ENCODE measurements at places on chromosomes 6 and 20.

- no peak for DNase-seq
These were observed 541.3 kb upstream of the MARCKS start for GRCh38 chr6:113315879-113316278.

DNA sequence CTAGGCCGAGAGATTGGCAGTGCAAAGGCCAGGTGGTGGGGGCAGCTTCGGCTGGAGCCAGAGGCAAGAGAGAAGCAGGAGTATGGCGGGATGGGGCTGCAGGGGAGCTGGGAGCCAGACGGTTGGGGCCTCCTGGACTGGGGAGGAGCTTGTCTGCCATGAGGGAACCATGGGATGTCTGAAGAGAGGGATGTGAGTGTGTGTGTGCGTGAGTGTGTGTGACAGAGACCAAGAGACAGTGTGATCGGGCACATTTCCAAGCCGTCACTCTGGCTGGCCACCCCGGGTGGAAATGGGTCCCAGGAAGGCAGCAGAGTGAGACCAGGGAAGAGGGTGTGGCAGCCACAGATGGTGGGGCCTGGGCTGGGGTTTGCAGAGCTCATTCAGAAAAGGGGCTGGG is 13.8 kb downstream of the PHACTR3 start:
- DNase-seq = no peak

DNA sequence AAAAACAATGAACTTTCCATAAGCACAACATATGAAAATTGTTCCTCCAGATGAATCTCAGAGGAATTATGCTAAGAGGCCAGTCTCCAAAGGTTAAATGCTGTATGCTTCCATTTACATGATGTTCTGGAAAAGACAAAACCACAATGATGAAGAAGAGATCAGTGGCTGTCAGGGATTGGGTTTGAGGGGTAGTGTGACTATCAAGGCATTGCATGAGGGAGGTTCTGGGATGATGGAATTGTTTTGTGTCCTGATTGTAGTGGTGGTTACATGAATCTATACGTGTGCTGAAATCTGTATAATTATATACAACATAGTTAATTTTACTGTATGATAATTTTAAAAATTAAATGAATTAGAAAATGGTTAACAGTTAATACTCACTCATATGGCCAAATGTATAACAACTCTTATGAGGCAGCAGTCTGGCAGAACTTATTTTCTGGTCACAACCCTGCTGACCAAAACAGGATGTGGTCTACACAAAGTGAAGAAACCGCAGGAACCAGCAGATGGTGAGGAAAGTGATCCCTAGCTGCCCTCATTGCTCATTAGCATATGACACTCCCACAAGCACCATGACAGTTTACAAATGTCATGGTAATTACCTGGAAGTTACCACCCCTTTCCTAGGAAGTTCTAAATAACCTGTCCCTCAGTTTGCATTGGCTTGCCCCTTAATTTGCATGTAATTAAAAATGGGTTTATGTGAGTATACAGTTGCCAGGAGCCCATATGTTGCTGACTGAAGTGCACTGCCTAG is 31.9 kb downstream of the NSFL1C start:
- DNase-seq = peak; percentile 54

- no peak for DNase-seq
These were observed 1.2 kb downstream of the TCFL5 start for GRCh38 chr20:62860391-62860923.

- no peak for DNase-seq
These were observed 318.9 kb upstream of the PLCB4 start for GRCh38 chr20:8749986-8750385.

GRCh38 chr6:158410784-158411183 is 98.5 kb downstream of the TULP4 start:
- no peak for DNase-seq

GRCh38 chr6:16481697-16482399 is 243.5 kb downstream of the GMPR start:
- no peak for DNase-seq

- DNase-seq = no peak
These were observed 125.0 kb downstream of the NFATC2 start for GRCh38 chr20:51417250-51418136.

- no peak for DNase-seq
These were observed 2.9 kb downstream of the ADISSP start for GRCh38 chr20:3764659-3765058.

- peak; percentile 49 for DNase-seq
These were observed 30.0 kb downstream of the PPP1R3G start for GRCh38 chr6:5115168-5115567.

DNA sequence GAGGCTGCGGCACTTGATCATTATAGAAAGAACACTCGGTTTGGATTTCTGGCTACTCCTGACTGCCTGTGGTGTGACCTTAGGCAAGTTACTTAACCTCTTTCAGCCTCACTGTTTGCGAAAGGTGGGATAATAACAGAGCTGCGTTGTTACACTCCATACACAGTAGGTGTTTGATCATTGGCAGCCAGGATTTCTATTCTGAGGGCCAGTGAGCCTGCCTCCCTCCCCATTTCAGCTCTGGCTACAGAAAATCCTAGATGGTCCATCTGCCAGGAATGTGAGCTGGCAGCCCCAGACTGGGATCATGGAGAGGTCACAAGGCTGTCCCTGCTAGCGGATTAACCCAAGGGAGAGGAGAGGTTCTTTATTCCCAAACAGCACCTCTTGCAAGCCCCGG is 2.7 kb downstream of the KCNB1 start:
- no peak for DNase-seq

DNA sequence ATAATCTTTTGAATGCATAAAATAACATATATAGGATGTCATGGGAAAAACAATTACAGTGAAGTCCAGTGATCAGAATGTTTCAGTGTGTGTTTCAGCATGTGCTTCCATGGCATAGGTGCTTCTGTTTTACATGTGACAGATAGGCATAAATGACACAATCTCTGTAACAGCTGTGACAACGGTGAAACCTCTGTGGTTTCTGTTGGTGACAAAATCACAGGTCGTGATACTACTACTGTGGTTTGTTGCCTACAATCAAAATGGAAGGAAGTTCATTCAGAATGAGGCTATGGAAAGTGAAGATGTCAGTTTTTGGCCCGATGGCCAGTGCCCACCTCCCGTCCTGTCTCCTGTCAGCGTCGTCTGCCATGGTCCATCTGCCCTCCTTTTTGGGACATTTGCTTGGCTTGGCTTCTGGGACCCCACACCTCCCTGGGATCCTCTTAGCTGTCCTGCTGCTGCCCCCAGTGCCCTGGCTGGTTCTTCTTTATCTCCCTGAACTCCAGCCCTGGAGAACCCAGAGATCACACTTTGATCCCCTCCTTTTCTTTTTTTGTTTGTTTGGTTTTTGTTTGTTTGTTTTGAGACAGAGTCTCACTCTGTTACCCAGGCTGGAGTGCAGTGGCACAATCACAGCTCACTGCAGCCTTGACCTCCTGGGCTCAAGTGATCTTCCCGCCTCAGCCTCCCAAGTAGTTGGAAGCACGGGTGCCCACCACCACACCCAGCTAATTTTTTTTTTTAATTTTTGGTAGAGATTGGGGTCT is 79.3 kb upstream of the NAA20 start:
- no peak for DNase-seq

DNA sequence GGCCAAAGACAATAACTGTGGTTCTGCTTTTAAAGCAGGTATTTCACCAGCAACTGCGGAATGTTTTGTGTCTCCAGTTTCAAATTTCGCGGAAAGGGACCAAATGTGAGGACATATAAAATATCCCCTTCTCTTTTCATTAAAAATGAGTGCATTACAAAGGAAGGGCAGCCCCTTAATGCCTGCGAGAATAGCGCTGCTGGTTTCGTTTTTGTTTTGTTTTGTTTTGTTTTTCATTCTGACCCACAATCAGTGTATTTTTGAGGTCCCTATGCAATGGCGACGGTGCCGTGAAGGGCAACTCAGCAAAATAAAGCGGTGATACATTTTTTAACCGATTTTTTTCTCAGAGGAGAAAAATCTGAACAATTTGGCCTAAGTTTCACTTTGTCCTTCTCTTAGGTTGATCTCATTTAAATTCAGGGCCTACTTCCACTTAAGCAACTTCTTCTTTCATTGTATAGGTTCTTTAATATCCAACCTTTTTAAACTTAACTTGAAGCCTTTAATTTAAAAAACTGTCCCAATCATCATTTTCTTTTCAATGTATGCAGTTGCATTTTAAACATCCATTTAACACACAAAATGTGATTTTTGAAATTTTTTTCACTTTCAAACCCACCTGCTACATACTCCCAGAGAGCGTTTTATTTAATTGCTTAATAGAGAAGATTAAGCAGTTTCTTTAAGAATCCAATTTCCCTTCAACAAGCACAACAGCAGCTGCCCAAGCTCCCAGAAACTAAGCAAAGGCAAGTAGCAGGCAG is 2.9 kb upstream of the HIVEP2 start:
- DNase-seq = no peak

- DNase-seq = no peak
These were observed 1.0 kb downstream of the OR2J2 start for GRCh38 chr6:29171736-29172135.

- no peak for DNase-seq
These were observed 12.8 kb downstream of the PTPRK start for GRCh38 chr6:128507337-128508310.

DNA sequence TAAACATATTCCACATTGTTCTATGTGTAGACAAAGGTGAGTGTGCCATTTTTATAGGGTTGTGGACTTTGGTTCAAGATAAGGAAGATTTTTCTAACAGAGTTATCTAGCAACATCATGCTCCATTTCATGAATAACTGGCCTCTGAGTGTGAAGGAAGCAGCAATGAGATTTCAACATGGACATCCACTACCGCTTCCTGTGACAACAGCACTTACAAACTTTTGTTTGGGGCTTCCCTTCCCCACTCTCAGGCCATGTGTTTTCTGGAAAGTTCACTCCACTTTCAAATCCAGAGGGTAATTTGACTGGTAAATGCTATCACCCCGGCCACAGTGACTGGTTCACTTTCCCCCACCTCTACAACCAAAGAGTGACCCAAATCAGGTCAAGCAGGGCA is 38.1 kb upstream of the PROKR2 start:
- DNase-seq = no peak

DNA sequence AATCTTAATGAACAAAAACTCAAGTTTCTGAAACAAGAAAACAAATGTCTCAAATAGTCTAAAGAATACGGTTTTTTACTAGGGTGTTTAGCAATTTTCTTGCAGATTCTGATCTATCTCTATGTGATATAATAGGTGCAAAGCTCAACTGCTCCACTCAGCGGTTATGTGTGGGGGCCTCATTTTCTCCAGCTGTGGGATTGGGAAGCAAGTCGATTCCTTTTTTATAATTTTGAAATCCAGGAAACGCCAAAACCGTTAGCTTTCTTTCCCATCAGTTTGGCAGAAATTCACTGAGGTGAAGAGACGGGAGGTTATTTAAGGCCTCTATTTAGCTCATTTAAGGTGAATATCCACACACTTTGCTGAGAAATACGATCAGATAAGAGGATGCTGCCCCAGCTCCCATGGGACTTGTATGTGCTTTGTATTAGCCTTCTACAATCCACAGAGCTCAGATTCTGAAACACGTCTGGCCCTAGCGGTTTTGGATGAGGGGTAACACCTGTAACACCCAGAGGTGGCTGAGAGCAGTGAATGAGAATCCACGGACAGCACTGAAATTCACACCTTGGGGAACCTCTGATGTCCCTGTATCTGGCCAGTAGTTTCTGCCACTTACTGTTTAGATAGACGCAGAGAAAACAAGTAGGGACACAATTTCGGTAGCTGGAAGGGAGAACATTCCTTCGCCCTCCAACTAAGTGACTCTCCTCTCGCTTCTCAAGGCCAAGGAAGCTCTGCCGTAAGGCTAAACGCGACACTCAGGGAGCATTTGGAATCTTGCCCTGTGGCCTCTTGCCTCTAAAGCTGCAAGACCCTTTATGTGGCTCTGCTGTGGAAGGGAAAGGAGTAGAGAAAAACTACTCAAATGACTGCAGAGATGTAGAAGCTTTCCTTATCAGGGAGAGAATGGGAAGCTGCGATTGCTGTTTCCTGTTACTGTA is 6.5 kb upstream of the BCAS4 start:
- no peak for DNase-seq

DNA sequence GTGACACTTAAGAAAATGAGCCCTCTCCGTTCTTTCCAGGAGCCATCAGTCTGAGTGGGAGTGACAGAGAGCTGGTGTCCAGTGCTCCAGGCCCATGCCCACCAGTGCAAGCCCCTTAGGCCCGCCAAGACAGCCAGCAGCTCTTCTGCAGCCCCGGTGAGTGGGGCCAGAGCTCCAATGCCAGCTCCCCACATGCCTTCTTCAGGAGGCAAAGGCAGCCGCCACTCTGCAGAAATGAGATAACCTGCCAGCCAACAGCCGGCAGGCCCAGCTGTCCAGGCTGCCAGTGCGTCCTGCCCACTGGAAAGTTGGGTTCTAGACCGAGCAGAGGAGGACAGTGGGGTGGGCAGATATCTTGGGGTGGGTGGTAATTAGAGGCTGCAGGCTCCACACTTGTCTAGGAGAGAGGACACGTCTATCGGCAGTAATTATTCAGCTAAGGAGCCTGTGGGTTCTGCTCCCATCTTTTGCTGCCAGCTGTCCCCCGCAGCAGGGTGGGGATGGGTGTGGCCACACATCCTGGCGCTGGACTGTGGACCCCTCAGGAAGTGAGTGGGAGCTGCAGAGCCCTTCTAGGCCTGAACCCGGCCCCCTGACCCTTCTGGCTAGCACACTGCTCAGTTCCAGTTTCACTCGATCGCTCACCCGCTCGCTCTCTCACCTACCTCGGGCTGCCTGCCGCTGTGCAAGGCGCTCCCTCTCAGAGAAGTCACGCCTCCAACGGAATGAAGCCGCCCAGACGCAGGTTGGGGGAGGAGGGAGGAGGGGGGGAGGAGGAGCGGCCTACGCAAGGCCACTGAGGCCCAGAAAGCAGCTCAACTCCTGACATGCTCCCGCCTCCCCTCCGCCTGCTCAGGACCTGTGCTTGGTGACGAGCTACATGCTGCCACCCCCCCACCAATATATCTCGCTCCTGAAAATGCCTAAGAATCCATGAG is 3.6 kb downstream of the GRM4 start:
- peak; percentile 83 for DNase-seq

DNA sequence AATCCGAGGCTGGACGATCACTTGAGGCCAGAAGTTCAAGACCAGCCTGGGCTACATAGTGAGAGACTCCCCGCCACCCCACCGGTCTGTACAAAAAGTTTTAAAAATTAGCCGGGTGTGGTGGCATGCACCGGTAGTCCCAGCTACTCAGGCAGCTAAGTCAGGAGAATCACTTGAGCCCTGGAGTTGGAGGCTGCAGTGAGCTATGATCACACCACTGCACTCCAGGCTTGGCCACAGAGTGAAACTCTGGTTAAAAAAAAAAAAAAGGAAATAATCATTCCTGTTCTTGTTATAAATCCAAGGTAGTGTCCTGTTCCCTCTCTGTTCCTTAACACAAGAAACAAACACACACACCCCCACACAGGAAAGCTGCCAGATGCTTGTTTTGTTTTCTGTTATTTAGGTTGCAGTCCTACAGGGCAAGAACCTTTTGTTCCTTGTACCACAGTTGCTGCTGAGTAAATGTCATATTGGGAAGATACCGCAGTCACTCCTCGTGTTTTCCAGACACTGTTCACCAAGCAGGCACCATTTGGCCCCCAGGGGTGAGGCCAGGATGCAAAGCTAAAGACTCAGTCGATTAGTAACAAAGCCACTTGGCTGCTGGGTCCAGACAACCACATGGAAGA is 28.9 kb downstream of the ASIP start:
- DNase-seq = no peak

- DNase-seq = no peak
These were observed 2.5 kb upstream of the SLC29A1 start for GRCh38 chr6:44220913-44221290.

- DNase-seq = peak; percentile 63
These were observed 70.0 kb downstream of the PTPN1 start for GRCh38 chr20:50580016-50580747.

GRCh38 chr20:7933346-7933745 is 6.9 kb downstream of the HAO1 start:
- DNase-seq = no peak

Measured in NCI-H510A (cell line).